Glomerular endothelial cell (primary cell): ENCODE measurements at places on chromosomes 11 and 22.

DNA sequence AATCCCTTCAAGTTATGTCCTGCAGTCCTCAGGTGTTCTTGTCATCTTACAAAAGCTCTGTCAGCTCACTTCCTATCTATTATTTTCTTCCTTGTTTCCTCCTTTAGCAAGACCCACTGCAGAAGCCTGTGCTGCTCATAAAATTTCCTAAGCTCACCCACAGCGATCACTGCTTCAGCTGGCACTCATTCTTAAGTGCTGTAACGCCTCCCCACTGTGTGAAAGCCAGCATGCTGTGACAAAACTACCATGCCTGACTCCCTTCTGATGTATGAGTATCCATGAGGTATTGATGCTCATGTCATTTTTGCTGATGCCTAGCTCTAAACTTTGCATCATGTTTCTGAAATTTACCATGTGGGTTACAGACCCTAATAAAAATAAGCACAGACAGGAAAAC, 41.5 kb upstream of the CNTN5 start:
- DNase-seq, result no peak

- DNase-seq, result no peak
Observed at GRCh38 chr22:45686004-45686403, 14.4 kb downstream of the ATXN10 start.

GRCh38 chr22:42364604-42365110, 67.5 kb downstream of the NFAM1 start:
- DNase-seq, result no peak

- no peak for DNase-seq
Observed at GRCh38 chr22:42670921-42671709, 21.9 kb upstream of the CYB5R3 start.

DNA sequence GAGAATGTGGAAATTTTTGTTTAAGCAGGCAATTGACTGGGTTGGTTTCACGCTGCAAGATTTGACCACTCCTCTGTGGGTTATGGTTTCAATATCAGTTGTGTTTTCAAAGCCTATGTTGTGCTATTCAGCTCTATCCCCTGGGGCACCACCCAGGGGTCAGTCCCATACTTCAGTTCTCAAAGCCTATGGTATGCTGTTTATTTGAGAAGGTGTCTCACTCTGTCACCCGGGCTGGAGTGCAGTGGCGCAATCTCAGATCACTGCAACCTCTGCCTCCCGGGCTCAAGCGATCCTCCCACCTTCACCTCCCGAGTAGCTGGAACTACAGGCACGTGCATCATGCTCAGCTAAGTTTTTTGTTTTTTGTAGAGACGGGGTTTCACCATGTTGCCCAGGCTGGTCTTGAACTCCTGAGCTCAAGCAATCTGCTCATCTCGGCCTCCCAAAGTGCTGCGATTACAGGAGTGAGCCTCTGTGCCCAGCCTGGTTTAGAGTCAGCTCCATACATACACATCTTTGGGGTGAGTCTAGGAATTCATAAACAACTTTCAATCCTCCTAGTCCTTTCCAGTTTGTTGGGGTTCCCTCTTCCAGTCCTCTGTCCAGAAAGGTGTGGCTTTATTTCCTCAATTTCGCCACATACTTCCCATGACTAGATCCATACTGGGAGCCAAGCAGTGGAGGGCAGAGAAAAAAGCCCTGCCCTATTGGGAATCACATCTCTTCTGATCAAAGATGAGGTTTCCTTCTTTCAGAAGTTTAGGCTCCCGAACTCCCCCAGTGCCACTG, 35.0 kb upstream of the MAPK1 start:
- no peak for DNase-seq

GRCh38 chr22:42078469-42079318, 806 bp upstream of the SMDT1 start:
- no peak for DNase-seq

- DNase-seq, result peak; percentile 68
Observed at GRCh38 chr22:36065775-36066544, 37.3 kb upstream of the RBFOX2 start.

DNA sequence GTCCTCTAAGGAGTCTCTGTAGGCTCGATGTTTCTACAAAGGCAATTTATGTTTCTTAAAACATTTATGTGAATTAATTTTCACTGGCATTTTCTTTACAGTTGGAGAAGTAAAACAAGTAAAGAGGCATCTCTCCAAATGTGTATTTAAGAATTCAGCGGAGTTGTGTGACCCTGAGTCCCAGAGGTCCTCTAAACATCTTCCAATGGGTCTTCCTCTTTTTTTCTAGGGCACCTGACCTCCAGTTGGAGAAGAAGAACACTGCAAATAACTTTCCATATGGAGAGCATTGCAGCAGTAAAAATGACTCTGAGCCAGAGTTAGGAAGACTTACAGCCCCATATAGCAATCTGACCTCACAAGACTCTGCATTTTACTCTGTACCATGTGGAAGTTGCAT, 480.5 kb upstream of the RAG2 start:
- DNase-seq, result no peak

GRCh38 chr11:117830072-117830471, 5.5 kb upstream of the FXYD2 start:
- DNase-seq, result no peak

DNA sequence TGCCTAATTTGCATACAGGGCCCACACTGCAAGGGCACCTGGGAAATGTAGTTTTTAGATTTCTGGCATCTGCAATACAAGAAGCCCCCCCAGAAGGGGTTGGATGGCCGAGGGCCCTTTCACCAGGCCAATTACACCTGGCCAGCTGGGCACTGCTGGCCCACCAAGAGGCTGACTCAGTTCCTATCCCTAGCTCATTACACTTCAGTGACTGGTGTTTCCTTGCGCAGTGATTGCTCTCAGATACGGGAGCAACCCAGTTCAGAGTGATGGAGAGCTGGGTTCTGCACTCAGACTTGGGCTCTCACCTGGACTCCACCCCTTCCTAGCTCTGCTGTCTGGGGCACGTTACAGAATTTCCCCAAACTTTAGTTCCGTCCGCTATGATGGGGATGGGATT, 81.1 kb upstream of the SHANK2 start:
- no peak for DNase-seq

GRCh38 chr22:20514658-20515406, 7.4 kb downstream of the MED15 start:
- DNase-seq, result no peak

DNA sequence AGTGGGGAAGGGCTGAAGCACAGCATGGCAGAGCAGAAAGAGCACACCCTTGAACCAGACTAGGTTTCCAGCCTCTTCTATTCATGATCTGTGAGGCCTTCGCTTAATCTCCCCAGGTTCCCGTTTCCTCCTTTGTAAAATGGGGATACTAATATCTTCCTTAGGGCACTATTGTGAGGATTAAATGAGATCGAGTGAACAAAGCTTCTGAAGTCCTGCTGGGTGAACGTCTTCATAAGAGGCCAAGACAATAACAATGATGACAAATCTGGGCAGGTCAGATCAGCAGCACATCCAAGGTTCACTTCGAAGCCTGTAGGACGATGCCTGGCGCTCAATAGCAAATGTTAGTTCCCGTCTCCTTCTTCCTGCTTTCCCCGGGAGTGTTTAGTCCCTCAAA, 38.6 kb upstream of the ZBED5 start:
- DNase-seq, result no peak

GRCh38 chr22:49565516-49565855, 262.2 kb downstream of the BRD1 start:
- DNase-seq, result no peak

DNA sequence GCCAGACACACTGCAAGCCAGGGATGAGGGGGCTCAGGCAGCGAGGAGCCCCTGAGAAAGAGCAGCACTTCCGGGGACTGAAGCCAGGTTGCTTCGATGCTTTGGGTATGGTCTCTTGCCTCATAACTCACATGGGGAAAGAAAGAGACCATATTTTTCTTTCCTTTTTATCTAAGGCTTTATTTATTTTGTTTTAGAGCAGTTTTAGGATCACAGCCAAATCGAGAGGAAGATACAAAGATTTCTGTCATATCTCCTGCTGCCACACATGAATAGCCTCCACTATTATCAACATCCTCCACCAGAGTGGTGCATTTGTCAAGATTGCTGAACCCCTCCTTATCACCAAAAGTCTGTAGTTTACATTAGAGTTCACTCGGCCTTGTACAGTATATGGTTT, 24.3 kb upstream of the ADSL start:
- DNase-seq, result no peak

DNA sequence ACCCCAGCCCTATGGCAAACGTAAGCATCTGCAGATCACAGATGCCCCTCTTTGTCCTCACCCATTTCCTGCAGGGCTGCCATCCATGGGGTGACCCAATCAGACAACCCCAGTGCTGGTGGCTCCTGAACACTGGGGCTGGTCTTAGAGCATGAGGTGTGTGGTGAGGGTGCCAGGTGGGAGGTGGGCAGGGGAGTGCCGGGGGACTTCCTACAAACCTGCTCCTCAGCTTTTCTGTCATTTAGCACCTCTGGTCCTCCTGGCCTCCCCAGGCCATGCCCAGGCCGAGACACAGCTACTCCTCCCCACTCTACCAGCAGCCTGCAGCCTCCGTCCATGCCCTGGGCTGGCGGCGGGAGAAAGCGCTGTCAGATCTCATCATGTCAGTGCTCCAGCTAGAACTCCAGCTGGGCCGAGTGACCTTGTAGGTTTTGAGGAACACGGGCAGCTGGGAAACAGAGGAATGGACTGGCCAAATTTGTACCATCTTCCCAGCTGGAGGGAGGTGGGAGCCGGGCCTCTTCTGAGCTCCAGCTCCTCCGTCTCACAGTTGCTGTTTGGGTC, 157.7 kb upstream of the NECTIN1 start:
- DNase-seq, result no peak

DNA sequence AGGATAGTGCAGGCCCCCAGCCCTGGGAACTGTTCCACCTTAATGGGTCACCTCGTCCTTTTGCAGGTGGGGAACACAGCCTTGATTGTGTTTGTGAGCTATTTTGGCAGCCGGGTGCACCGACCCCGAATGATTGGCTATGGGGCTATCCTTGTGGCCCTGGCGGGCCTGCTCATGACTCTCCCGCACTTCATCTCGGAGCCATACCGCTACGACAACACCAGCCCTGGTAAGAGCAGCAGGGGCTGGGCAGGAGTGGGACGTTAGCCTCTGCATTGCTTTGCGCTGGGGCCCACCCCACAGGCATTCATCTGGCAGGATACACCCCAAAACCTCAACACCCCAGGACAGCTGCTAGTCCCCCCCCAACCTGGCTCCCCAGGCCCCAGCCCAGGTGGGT, 14.8 kb downstream of the SLCO2B1 start:
- DNase-seq, result no peak

DNA sequence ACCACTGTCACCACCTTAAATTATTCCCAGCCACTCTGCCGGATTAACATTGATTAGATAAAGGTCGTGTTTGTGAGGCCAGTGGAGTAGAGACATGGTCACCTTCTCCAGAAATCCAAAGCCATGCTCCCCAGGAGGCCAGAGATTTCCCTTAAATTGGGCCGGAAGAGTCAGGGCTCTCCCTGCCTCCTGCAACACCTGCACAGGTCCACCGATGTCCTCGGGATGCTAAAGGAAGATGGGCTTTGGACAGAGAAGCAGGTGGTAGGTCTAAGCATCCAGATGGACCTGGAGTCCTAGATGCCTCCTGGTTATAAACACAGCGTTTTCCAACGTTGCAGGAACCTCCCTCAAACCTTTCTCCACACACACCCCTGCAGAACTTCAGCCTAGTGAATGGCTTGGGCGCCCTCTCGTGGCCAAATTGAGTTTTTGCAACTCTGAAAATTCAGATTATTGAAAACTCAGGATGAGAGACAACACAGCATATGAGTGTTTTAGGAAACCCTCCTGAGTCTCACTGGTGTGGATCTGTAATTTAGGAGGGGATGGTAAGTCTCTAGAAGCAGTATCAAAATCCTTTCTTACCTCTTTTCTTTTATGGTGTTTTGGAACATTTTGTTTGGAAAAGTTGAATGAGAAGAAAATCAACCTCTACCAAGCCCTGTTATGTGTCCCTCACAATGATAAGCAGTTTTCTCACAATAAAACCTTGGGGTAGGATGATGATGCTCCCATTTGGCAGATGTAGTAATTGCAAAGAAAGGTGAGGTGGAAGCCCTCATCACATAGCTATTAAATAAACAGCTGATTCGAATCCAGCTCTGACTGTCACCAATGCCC, 109.6 kb downstream of the RRAS2 start:
- DNase-seq, result peak; percentile 36

DNA sequence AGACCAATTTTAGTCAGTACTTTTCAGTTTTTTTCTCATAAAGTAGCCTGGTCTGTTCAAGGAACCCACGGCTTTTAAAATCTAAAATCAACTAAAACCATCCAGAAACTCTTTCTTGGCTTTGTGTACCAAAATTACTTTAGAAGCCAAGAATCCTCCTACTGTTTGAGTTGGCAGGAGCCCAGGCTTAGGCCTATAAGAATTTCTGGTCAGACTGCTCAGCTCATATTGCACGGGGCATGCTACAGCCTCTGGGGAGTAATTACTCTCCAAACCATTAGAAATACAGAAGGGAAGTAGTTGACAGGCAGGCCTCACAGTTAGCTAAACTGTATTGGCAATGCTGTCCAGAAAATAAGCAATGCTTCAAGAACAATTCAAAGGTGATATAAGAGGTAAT, 1862.9 kb upstream of the RAG2 start:
- no peak for DNase-seq

- no peak for DNase-seq
Observed at GRCh38 chr22:36183446-36183845, 18.2 kb downstream of the APOL4 start.

GRCh38 chr11:130157101-130157500, 2.5 kb upstream of the ST14 start:
- no peak for DNase-seq

GRCh38 chr11:74735365-74735928, 4.2 kb upstream of the CHRDL2 start:
- no peak for DNase-seq

GRCh38 chr11:2837651-2838050, 47.9 kb downstream of the CDKN1C start:
- DNase-seq, result no peak

GRCh38 chr11:83835423-83835822, 549.3 kb upstream of the CCDC90B start:
- no peak for DNase-seq

- no peak for DNase-seq
Observed at GRCh38 chr11:70716216-70716615, 317.9 kb downstream of the CTTN start.

DNA sequence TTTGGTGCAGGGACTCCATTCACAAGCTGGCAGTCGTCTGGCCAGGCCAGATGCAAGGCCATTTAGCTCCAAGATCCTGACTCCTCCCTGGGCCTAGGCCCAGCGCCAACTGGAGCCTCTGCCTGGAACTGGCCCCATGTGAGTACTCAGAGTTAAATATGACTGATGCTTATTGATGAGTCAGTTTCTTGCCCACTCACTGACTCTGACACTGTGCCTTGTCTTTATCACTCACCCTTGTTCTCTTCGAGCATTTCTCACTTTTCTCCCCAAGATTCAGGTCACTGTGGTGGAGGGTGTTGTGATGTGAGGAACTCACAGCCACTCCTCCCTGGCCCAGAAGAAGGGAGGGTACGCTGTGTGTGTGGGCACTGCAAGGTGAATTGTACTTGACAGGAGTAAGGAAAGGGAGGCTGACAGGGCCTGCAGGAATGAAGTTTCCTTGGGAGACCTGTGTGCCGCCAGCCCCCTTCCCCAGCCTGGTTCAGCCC, 23.2 kb upstream of the ST3GAL4 start:
- DNase-seq, result no peak

- DNase-seq, result peak; percentile 77
Observed at GRCh38 chr11:45857961-45858474, 10.7 kb downstream of the CRY2 start.
